Hematopoietic multipotent progenitor cell treated with erythropoietin and hydrocortisone succinate and interleukin-3 and kit ligand, for 15 days (in vitro differentiated cells): ENCODE measurements at places on chromosomes 7 and 10.

DNA sequence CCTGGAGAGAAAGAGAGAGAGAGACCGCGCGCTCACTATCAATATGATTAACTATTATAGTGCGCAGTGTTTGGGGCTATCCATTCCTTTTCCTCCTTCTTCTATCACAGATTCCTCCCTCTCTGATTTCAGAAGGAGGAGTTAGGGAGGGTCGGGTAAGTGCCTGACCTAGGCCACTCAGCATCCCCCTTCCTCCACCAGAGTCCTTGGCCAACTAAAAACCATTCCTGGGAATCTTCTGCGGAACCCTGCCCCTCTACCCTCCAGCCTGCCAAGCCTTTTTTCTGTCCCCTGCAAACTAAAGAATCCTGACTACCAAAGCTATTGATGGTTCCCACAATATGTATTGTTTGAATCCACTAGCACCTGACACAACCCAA, 256.2 kb upstream of the NFE2L3 start:
- DNase-seq, result no peak

GRCh38 chr10:131176907-131177306, 134.6 kb downstream of the TCERG1L start:
- no peak for DNase-seq

GRCh38 chr10:128203028-128203427, 76.8 kb upstream of the MKI67 start:
- DNase-seq, result no peak

GRCh38 chr7:122383934-122384333, 79.4 kb upstream of the FEZF1 start:
- DNase-seq, result no peak

DNA sequence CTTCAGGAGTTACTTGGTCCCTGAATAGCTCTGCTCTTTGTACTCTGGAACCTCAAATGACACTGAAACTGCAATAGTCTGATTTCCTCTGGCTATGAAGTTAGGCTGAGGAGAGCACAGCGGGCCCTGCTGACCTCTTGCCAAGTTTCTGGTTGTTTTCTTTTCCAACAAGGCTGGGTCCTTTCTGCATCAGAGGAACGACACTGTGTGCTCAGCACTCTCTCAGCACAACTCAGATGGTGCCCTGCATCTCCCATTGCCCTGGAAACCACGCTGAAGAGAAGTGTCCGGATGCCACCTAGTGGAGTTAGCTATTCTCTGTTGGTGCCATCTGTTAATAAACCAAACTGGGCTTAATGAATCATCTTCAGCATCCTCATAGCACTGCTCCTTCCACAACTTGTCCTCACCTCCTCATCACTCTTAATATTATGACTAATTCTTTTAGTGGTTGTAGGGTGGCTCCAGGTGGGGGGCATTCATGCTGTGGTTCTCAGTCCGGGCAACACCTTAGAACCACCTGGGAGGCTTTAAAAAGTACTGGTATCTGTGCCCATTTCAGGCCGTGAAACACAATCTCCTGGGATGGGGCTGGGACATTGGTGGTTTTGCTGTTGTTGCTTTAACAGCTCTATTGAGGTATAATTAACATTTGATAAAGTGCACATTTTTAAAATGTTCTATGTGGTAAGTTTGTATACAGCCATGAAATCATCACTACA, 8.2 kb upstream of the EFCAB10 start:
- DNase-seq, result peak; percentile 32

DNA sequence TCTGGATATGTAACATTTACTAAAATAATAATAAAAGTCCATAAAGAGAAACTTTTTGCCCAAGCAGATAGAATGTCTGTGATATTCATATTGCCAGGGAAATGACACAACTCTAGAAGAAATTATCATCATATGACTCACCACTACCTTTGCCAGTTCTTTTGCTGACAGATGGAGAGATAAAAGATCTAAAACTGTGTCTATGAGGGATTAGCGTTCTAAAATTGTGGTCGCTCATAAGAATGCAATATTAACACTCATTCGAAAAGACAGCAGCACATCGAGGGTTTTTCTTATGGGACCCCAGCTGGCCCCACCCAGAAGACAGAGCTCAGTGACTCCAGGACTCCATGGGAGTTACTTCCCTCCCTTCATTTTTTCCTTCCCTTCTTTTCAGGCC, 16.6 kb upstream of the LANCL2 start:
- DNase-seq, result no peak

- DNase-seq, result no peak
These were observed 98.3 kb upstream of the KCNIP2 start for GRCh38 chr10:101941871-101942270.

GRCh38 chr7:11786186-11786585, 45.8 kb downstream of the THSD7A start:
- DNase-seq, result no peak

DNA sequence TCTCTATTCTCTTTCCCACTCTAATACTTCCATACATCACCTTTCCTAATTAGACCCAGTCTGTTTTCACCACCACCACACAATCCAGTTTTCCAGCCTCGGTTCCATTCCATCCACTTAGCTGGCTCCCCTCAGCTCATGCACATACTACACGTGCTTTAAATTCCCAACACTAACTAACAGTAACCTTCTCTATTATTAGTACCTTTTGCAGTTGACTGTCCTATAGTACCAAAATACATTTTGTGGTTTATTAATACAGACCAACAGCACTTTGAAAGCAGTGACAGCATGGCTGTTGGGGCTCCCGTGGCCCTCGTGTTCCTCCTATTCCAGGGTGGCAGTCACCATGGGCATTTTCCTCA, 64.9 kb downstream of the LARP4B start:
- DNase-seq, result no peak

DNA sequence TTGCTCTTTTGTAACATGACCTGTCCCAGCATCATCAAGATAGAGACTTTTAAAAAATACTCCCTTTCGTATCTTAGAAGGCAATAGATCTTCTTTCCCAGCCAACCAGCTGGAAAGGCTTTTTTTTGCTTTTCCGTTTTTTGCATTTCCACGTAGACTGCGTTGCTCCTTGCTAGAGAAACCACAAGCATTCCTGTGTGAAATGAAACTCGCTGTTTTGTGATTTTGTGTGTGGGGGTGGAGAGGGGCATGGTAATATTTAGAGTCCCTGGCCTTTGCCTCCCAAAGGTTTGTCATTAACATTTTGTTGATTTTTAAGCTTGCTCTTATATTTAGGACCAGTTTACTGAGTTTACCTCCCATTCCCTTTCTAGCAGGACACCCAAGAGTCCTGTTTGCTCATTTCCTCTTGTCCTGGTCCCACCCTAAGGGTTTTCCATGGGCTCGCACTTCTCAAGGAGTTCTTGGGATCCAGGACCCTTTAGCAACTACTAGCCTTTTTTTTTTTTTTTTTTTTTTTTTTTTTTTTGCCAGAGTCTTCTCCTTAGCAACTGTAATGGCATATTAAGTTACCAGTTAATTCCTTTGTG, 243.6 kb downstream of the BICC1 start:
- no peak for DNase-seq

DNA sequence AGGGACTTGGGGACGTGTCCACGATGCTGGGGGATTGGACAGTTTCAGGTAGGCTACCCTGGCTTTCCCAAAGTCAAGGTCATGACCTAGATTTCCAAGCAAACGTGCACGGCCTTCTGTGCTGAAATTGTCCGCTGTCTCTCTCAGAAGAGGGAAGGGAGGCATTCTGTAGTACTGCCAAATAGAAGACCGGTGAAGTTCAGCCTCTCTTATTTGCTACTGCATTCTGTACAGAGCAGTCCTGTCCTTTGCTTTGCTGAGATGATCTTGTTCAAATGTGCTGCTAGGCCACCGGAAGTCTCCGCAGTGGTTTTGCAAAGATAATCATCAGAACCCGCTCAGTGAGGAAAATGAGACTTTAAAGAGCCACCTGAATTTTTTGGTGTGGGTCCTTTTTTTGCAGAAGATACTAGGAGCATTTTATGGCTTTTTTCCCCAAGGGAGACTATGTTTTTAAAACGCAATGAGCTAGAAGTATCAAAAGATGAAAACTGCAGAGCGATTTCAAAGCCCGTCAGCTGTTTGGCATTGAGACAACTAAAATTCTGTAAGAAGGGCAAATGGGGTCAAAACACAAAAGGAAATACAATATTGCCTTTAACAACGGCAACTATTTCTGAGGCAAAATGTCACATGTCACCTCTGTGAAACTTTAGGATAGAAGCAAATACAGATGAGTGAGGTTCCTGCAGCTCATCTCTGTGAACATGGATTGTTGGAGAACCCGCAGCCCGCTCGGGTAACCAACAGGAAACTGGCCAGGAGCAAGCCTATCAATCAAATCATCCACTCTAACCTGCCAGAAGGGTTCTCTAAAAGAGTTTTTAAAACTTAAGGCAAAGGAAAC, 1.3 kb upstream of the NMT2 start:
- DNase-seq, result no peak

DNA sequence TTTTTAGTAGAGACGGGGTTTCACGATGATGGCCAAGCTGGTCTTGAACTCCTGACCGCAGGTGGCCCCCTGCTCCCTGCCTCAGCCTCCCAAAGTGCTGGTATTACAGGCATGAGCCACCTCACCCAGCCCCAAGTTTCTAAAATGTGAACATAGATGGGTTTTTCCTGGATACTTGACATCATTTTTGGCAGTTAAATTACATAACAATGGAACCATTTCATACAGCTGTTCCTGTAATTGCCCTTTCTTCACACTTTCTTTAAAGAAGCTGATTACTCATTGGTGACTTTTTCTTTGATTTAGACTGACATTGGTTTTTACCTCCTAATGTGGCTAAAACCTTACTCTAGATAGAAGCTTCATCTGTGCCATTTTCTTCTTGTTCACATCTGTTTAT, 5.9 kb downstream of the ZKSCAN1 start:
- no peak for DNase-seq

DNA sequence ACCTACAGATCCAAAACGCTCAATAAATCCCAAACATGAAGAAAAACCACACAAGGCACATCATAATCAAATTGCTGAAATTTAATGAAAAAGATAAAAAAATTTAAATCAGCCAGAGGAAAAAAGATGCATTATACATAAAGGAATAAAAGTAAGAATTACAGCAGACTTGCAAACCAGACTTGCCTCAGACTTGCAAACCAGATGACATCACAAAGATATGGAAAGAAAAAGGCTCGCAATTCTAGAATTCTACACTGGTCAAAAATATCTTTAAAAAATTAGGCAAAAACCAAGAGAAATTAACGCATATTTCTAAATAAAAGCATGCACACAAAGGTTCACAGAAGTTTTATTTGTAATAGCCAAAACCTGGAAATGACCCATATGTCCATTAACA, 188.0 kb upstream of the NAMPT start:
- DNase-seq, result no peak

DNA sequence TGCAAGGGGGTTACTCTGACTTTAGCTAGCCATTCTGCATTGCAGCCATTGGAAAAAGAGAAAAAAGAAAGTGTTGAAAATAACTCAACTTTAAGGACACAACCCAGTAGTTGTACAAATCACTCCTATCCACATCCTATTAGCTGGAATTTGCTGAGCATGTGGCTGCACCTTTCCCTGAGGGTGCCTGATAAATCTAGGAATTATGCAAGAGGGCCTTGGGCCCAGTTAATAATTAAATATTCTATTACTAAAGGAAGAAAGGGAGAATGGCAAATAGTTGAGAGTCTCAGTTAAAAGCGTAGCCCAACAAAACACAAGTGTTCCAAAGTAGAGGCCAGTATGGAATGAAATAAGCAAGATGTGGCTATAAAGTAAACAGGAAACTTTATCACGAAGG, 200.9 kb upstream of the CNTNAP2 start:
- DNase-seq, result no peak

GRCh38 chr7:2495418-2496299, 19.5 kb upstream of the GRIFIN start:
- no peak for DNase-seq

DNA sequence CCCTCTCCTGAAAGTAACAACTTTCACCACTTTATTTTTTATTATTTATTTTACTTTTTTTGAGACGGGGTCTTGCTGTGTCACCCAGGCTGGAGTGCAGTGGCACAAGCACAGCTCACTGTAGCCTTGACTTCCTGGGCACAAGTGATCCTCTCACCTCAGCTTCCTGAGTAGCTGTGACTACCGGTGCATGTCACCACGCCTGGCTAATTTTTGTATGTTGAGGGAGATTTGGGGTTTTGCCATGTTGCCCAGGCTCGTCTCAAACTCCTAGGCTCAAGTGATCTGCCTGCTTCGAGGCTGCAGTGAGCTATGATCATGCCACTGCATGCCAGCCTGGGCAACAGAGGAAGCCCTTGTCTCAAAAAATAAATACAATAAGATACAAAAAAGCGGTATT, 14.9 kb upstream of the SLIT1 start:
- no peak for DNase-seq

DNA sequence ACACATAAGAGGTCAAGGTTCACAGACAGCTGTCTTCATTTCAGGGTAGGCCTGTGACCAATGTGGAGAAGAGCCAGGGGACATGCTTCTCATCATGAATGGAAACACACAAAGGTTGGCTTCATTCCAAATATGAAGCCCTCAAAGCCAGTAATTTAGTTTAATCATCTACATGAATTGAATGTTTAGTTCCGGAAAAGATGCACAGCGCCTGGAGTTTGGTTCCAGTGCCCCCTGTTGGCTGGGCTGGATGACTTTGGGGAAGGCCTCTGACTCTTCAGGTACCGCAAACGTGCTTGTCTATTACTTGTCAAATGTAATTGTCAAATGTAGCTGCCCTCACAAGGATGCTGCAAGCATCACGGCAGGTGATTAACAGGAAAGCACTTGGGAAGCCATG, 130.7 kb downstream of the ADRA2A start:
- no peak for DNase-seq

GRCh38 chr7:112908086-112908485, 117.9 kb upstream of the TMEM168 start:
- DNase-seq, result no peak

DNA sequence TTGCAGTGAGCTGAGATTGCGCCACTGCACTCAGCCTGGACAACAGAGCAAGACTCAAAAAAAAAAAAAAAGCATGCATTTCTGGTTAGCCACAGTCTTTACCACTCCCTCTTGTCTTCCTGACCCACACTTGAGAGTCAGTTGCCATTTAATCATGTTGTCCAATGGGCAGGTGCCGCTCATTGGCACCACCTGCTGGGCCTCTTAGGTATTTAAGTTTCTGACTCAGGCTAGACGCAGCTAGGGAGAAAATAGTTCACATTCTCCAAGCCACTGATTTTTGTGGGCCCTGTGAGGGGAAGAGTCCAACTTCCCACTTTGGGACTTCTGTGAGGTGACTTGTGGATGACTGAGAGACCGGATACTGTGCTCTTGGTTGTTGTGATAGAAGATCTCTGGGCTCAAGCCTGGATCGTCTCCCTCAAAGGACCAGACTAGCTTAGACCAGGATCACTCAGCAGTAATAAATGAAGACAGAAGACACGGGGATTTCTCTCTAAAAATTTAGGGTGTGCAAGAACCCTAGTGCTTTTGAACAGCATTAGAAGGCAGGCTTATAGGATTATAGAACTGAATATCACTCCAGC, 26.8 kb upstream of the SORCS3 start:
- peak; percentile 32 for DNase-seq

GRCh38 chr10:34091635-34092195, 723.4 kb downstream of the PARD3 start:
- DNase-seq, result no peak

GRCh38 chr7:151319189-151319588, 22.4 kb upstream of the NUB1 start:
- no peak for DNase-seq

- peak; percentile 68 for DNase-seq
These were observed 145.4 kb upstream of the ASAH2 start for GRCh38 chr10:50396491-50397311.

- DNase-seq, result no peak
These were observed 79.5 kb upstream of the LEP start for GRCh38 chr7:128161466-128162125.
